Dermis blood vessel endothelial cell (primary cell): ENCODE measurements at places on chromosomes 2 and 18.

DNA sequence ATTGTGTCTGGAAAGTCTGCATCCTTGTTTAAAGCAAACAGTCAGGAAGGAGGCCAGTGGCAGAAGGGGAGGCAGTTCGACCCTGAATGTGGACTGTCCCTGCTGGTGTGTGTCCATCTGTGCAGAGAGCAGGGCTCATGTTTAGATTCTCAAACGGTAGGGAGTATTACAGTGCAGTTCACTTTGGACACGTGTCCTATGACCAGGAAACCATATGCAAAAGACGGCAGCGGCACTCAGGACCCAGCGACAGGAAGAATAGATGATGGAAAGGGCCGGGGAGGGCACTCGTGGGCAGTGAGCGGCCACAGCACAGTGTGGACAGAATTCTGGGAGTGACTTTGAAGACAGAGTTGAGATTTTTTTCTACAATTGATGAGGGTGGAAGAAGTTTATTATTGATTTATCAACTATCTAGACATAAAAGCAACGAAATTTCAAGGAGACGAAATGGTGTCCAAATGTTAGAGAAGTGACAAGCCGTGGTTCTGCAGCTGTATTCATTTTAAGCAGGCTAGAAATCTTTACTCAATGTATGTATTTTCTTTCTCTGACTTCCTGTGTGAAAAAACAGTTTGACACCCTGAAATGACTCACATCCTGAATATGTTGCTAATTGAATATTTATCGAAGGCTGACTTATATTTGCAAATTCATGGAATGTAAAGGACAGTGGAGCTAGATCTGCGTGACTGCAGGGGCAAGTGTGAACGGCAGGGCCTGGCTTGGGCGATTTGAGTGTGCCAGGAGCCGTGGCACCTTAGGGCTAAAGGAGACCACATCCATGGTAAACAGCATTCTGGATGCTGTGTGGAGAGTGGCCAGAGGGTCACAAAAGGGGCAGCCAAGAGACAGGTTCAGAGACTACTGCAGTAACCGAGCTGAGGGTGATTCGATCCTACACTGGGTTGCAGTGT, 214.2 kb downstream of the PTGR3 start:
- DNase-seq: peak; percentile 57

DNA sequence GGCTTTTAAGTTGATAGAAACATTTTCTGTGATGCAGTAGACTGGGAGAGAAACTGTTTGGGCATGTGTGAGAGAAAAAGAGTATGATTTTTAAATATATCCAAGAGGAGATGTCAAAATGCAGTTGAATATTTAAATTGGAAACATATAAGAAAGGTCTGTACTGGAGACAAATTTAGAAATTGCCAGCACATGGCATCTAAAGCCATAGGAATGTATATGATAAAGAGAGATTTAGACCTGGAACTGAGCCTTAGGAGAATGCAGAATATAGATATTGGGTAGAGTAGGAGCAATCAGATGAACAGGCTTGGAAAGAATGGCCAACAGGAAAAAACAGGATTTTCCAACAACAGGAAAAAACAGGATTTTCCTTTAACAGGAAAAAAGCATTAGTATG, 680.8 kb downstream of the MBD2 start:
- no peak for DNase-seq

DNA sequence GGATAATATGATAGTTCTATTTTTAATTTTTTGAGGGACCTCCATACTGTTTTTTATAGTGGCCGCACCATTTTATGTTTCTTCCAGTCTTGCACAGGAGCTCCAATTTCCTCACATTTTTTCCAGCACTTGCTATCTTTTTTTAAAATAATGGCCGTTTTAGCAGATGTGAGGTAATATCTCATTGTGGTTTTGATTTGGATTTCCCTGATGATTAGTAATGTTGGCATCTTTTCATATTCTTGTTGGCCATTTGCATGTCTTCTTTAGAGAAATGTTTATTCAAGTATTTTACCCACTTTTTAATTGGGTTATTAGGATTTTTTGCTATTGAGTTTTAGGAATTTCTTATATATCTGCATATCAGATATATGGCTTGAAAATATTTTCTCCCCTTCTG, 29.9 kb upstream of the NAPG start:
- no peak for DNase-seq

- no peak for DNase-seq
Measured at GRCh38 chr2:183390109-183390508, 265.9 kb downstream of the NUP35 start.

DNA sequence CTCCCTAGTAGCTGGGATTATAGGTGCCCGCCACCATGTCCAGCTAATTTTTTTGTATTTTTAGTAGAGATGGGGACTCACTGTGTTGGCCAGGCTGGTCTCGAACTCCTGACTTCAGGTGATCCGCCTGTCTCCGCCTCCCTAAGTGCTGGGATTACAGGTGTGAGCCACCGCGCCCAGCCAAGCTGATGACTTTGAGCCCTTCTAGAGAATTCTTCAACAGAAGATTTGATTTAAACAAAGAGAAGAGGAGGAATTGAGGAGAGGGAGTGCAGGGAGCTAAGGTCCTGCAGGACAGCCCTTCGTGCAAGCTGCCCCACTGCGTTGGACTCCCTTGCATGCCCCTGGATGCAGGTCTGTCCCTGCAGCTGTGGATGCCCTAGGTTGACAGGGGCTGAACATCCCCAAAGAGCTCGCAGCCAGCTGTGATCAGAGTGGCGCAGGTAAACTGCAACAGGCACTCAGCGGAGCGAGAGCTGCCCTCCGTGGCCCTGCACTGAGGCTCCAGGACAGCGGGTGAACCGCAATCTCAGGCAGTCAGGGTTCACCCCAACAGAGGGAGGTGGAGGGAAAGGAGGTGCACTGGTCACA, 13.7 kb downstream of the ADRA2B start:
- DNase-seq: no peak

- no peak for DNase-seq
Measured at GRCh38 chr2:19810637-19811036, 91.1 kb downstream of the TTC32 start.

DNA sequence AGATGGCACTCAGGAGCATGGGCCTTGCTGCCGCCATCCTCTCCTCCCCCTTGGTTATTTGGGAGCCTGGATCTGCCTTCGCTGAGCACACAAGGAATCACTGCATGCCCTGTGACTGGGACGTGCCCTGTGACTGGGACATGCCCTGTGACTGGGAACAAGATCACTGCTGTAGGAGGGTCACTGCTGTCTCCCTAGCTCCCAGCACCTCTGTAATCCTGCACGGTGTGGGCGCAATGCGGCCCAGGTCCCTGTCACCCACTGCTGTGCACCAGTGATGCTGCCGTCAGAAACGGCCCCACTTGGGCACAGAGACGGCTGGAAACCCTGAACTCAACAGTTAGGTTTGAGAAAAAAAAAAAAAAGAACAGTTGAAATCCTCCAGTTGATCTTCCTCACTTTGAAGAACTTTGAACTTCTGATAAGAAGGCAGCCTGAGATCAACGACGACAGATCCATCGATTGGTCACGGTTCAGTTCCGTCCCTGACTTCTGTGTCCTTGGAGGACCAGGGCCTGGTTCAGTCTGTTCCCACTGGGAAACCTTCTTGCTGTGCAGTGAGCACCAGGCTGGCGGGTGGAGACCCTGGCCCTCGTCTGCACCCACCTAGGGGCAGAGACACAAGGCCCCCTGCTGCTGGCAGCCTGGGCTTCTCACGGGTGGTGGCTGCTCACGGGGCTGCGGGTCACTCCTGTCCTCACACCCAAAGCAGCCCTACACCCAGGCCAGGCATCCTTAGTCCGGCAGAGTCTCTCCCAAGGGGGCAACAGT, 125.9 kb downstream of the PXDN start:
- DNase-seq: no peak

DNA sequence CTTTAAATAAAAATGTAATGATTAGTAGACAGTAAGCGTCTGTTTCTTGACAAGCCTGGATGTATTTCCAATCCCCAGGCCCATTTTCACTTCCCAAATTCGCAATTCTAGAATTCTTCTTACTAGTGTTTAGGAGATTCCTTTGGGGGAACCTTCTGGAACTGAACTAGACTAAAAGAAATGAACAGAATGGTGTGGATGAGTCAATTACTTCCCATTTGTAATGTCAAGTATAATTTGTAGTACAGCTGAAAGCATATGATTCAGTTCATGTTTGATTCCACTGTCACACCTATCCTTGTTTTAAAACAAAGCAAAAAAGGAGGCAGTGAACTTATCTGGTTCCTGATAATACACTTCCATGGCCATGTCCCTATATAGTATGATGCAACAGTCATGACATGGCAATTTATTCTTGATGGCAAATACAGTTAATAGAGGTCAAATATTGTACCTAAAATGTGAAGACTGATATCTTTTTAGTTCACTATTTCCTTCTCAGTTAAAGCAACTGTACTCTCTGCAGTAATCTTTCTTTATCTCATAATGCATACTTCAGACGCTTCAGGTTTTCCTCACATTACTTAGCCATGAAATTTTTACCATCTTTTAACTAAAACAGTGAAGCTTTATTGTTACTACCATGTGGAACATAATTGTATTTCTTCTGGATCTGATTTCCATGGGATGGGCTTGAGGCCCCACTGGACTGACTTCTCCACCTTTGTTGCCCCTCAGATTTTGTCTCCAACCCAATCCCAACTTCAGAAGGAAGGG, 2.0 kb downstream of the IDH1 start:
- DNase-seq: no peak

DNA sequence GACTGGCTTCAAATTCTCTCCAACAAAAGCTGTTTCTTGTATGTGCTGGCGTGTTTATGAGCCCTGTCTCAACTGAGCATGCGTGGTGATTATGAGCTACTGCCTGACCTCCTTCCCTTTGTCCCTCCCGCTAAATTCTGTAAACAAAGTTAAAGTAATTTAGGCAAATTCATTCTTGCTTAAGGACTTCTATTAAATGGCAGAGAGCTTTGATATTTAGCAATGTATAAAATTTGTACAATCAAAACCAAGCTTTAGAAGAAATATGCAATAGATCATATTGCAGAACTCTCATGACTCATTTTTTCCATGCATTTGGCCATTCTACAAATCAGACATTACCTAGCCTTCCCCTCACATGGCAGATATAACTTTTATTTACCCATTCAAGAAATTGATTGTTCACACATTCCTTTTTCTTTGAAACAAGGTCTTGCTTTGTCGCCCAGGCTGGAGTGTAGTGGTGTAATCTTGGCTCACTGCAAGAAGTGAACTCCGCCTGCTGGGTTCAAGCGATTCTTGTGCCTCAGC, 18.2 kb downstream of the IGFBP2 start:
- DNase-seq: peak; percentile 38

GRCh38 chr2:168340931-168341330, 93.5 kb upstream of the STK39 start:
- DNase-seq: no peak

- no peak for DNase-seq
Measured at GRCh38 chr18:47422524-47422923, 171.1 kb upstream of the SKOR2 start.

GRCh38 chr2:150166313-150167051, 321.0 kb downstream of the RND3 start:
- peak; percentile 44 for DNase-seq

- no peak for DNase-seq
Measured at GRCh38 chr2:210428393-210429179, 48.0 kb downstream of the LANCL1 start.

DNA sequence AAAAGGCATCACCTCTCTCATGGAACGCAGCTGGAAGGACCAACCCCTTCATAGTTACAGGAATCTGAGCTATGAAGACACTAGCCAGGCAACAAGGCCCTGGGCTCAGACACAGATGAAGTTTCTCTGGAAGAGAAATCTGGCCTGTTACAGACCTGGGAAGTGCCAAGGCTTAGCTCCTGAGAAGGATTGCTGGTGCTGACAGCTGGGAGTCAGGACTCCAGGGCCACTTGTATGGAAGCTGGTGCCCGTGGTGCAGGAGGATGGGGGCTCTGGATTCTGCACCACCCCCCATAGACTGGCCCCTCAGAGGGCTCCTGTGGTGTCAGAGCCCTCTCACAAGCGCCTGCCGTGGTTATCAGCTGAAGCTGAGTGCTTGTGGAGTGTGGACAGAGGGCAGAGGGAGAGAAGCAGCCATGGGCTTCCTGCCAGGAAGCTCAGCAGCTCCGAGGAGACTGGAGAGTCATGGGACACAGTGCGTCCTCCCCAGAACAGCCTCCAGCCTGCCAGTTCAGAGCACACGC, 87.3 kb upstream of the LCLAT1 start:
- DNase-seq: no peak

DNA sequence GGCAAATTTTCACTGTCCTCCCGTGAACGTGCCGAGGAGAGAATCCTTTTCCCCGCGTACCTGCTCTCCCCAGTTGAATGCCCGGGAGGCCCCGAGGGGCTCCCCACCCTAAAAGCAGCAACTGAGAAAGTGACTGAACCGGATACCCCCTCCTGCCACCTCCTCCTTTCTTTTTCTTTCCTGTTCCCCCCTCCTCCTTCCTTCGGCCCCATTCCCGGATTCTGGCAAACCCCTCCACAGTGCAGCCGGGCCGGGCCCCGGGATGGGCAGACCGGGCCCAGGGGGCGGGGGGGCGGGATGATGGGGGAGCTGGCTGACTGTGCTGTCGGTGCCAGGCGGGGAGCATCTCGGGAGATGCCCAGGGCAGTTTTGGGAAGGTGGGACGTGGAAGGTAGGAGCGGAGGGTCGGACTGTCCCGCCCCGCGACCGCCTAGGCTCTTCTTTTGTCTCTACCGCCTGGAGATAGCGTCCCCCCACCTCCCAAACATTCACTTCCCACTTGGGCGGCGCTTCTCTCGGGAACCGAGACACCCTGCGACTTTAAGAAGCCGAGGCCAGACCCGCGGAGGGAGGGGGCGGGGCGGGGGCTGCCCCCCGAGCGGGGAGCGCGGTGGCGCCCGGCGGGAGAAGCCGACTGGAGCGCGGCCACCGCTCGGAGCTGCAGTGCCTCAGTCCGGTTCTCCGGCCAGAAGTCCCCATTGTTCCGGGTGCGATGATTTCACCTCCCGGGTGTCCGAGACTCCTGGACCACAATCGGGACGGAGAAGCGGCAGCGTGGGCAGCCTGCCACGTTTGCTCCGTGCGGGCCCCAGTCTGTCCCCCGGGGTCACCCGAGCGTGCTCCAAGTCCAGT, 8.2 kb downstream of the DLX2 start:
- DNase-seq: no peak
